KBM-7 (cell line): ENCODE measurements at places on chromosomes 1 and 21.

DNA sequence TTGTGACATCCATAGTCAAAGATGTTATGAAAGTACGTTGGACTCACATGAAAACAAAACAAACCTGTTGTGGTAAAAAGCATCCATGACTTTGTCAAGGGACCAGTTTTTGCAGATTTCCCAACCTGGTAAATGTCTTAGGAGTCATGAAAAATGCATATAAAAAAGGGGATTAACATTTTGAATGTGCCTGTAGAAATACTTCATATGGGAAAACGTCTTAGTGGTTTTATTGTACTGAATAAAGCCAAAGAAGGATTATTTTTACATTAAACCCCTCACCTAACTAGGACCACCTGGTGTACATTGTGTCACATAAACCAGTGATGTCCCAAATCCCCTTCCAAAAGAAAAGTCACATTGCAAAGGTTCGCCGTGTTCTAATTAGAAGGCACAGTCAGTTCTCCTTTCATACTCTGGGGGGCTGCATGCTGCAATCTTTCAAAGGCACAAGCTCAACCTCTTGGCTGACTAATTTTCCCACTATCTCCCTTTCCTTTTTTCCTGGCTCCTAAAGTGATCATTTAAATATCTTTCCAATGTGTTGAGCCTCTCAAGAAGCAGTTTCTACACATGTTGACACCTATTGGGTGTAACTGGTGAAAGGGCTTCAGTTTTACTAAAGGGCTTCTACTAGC is 119.8 kb upstream of the SPAG17 start:
- no peak for DNase-seq

DNA sequence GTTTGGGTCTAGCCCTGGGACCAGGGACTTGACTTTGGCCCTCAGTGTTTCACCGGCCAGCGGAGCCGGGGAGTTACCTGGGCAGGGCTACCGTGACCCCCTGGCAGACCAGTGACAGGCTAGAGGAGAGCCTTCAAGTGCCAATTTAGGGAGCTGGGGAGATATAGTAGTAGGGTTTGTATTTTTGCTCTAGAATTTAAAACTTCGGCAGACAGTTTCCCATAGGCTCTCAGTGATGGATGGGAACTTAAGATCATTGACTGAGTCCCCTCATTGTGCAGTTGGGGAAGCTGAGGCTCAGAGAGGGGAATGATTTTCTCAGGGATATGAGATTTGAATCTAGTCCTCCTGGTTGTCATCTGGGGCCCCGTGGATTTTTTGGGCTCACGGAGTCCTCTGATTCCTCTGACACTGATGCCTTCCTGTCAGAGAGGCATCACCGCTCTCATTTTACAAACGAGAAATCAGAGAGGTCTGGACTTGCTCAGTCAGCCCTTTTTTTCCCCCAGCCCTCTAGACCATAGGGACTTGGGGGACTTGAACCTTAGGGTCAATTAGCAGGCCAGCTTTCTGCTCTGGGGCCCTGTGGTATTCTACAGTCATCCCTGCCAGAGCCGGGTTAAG is 58.3 kb upstream of the ACOT11 start:
- DNase-seq, result no peak

DNA sequence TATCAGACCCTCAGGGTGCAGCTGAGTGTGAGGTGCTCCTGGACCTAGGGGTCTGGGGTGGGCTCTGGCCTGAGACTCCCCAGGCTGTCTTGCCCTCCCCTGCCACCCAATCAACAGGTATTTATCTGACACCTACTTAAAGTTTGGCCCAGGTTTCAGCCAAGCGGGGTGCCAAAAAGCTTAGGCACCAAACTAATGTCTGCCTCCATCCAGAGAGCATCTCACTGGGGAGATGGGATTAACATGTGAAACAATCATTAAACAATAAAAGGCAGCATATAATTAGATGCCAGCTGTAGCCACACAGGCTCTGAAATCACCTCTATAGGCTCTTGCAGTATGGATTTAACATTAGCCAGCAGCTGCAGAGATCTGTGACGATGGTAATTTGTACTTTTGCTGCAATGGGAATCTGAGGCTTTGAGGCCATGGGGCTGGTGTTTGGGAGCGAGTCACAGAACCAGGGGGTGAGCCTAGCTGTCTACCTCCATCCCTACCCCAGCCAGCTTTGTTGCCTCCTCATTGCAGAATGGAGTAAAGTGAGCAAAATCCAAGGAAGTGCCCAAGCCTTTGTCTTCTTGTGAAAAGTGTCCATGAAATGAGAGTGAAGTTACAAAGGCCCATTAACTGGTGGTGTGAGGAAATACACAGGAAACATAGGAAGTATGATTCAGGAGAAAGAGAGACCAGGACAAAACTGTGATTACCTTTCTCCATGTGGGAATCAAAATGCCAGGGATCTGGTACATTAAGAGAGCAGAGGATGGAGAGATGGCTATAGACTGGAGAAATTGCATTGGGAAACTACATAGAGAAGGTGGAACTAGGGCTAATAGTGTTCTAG is 36.1 kb downstream of the EIF2D start:
- no peak for DNase-seq

DNA sequence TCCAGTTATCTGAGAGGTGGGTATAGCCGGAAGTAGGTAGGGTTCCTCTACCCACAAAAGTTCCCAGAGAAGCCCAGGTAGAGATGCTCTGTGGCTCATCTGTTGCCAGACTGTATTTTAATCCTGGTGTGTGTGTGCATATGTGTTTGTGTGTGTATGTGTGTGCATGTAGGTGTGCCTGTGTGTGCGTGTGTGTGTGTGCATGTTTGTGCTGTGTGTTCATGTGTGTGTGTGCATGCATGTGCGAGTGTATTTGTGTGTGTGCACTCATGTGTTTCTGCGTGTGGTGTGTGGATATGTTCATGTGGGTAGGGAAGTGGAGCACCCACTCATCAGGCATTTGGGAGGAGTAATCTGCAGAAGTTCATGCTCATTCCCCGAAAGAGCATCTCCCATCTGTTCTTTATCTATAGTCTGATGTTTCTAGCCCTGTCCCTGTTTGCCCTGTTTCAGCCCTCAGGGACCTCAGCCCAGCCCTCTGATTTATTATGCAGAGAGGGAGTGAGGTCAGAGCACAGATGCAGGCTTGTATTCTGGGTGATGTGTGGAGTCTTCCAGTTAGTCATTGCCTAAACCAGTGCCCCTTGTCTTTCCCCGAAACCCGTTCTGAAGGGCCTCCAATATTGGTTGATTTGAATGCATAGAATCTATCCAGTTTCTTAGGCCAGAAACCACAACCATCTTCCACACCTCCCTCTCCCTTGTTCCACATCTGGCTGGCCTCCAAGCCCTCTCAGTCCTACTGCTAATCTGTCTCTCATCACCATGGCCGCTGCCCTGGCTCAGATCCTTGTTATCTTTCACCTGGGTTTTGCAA is 69.1 kb downstream of the DISC1 start:
- no peak for DNase-seq

DNA sequence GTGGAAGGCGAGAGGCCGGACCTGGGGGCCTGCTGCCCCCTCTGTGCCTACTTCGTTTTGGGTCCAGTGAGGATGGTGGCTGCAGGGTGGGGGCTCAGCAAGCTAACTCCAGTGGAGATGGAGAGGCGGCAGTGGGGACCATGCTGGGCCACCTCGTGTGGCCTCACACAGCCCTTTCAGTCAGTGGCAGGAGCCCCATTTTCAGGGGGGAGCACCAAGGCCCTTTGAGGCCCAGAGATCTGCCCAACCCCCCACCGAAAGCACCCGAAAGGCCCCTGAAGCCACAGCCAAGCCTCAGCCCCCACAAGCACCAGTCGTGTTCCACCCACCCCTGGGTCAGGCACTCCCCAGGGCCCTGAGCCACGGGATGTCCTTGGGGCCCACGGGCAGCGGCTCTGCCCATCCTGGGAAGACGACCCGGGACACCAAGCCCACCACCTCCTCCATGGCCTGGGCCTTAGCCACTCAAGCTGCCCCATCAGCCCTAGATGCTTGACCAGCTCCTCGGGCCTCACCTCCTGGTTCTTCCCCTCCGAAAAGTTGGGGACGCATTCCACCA is 345 bp downstream of the FTCD start:
- DNase-seq, result no peak

DNA sequence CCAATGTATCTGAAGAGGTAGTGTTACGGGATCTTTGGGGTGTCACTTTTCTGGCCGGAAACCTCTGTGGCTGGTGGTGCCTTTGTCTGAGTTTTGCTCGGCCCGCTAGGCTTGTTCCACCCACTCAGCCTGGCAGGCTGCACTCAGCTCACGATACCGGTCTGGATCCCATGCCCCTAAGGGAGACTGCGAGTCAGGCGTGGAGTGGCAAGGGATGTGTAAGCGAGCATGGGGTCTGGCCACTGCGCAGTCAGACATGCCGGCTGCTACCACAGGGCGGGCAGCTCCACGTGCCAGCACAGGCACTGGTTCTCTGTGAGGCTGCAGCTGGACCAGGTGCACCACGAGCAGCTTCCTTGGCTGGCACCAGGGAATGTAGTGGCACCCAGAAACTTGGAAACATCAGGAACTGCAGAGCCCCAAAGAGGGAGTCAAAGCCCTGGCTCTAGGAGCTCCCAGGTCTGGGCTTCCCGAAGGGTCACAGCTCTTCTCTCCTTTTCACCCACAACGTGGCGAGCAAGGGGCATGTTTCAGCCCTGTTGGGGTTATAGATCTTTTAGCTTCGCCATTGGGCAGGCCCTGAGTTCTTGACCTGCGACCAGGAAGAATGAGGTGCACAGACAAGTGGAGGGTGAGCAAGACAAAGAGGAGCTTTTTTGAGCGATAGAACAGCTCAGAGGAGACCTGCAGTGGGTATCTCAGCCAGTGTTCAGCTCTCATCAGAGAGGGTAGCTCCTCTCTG is 23.8 kb upstream of the LRRC8C start:
- no peak for DNase-seq

DNA sequence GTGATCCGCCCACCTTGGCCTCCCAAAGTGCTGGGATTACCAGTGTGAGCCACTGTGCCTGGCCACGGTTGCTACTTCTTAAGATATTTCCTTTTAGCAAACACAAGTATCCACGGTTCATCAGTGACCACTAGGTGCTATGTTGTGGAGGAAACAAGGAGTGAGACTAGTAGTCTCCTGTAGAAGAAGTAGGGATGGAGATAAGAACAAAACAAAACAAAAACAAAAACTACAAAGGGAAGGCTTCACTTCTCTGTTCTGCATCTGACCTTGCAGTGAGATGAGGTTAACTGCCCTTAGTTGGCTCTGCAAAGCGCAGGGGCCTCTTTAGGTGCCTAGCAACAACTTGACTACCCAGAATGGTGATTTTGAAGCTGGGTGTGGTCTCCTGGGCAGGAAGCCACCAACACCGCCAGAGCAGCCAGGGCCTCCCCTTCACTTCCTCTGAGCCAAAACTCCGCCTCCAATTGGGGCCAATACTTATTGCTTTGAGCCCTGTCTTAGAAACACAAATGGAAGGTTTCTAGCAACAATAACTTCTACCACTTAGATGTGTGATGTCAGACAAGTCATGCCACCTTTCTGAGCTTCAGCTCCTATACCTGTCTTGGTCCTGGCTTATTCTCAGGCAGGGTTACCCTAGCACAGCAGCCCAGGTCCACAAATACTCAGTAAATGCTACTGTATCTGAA is 12.8 kb upstream of the CDC42 start:
- DNase-seq, result peak; percentile 96

- DNase-seq, result no peak
These were observed 84.4 kb downstream of the PCNX2 start for GRCh38 chr1:233211106-233211505.

DNA sequence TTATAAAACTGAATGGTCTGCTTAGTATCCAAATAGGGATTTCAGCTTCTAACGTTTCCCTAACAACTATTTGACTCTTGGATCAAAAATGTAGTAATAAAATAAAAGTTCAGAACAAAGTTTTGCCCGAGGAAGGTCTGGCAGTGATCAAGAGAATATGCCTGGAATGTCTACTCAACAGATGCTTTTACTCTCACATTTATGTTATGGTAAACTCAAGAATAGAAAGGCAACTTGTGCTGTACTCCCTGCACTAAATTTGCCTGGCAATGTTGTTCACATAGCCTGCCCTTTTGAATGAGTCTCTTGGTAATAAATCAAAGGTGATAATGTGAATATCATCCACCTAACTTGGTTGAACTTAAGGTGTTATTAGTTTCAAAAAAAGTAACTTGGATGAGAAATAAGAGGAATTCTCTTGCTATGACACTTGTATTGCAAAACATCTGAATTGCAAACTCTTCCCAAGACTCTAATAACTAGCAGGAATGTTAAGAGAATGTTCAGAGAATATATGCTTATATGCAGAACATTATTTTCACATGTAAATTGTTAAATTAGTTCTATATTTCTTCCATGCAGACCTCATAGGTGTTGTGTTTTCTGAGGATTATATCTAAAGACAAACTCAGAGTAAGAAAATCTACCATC is 215.8 kb downstream of the COL24A1 start:
- no peak for DNase-seq

- DNase-seq, result no peak
These were observed 10.2 kb downstream of the YBX1 start for GRCh38 chr1:42692461-42692860.

DNA sequence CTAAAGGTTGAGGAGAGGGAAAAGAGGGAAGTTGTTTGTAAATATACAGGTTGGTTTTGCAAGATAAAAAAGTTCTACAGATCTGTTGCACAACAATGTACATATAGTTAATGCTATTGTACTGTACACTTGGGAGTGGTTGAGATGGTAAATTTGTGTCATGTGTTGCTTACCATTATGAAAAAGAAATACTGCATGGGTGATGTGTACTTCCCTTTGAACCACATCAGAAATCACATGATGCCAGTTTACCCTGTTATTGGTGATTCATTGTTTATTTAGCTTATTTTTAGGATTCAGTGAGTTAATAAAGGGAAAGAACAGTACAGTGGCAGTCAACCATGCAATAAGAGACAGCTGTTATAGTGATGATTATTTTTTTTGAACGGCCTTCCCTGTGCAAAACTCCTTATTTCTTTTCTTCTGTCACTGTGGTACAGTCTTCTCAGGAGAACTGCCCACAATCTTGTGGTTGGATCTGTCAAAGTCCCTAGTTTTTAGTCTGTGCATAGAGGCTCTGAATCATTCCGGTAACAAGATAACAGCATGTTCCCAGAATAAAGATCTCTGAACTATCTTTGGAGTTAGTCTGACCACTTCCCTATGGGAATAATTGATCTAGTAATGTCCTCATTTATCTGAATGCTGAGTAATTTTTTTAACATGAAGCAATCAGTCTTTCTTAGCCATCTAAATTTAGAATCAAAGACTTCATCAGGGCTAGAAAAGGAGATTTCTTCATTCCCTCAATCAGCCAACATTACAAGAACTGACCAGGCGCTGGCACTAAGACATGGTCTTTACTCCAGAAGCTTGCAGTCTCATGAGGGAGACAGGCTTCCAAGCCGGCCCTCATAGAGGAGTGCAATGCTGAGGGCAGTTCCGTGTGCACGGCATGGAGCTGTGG is 84.2 kb downstream of the SH3GLB1 start:
- DNase-seq, result peak; percentile 78
